ENCODE measurements at places on chromosomes 11 and 22.

DNA sequence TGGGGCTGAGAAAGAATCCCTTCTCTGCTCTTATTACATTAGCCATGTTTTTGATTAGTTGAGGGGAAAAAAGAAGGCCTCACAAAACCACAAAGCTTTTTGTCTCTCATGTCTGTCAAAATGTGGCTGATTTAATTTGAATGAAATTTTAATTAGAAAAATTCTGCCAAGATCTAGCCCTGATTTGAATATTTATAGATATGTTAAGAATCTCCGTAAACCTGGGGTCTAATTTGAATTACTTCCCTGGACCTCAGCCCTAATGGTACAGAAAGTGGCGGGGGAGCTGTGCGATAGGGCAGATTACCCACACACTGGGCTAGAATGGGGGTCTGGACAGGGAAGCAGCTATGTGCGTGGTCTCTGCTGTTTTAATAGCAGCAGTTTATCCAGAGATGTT is 141.3 kb upstream of the TTC12 start:
- DNase-seq = no peak

- no peak for DNase-seq
These were observed 6.9 kb upstream of the TUBA8 start for GRCh38 chr22:18103527-18104269.

GRCh38 chr11:16402654-16403447 is 46.5 kb upstream of the SOX6 start:
- DNase-seq = no peak

DNA sequence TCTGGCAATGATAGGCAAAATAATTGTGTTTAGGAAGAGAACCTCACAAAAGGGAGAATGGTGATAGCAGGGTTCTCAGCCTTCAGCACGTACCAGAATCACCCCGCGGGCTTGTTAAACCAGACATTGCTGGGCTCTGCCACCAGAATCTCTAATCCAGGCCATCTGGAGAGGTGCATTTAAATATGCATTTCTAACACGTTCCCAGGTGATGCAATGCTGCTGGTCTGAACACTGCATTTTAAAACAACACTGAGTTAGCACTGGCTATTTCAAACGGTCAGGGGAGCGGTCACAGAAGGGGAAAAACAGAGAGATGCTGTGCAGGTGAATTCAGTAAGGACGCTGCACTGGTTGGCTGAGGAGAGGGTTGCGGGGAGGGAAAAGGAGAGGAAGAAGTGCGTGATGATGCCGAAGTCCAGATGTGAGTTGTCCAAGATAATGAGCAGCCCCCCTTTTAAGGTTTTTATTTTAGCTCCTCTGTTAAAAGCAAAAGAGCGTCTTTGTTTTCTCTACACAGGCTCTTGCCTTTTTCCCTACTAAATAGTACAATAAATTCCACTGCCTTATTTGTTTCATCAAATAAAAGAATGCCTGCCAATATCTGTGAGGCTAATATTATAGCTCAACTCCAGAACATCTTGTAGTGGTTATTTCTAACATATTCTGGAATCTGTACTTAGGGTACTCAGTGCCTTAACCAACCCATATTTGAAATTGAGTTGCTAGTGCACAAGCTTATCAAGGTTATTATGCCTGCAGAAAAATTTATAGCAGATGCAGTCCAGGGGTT is 109.6 kb upstream of the POU2AF2 start:
- no peak for DNase-seq

DNA sequence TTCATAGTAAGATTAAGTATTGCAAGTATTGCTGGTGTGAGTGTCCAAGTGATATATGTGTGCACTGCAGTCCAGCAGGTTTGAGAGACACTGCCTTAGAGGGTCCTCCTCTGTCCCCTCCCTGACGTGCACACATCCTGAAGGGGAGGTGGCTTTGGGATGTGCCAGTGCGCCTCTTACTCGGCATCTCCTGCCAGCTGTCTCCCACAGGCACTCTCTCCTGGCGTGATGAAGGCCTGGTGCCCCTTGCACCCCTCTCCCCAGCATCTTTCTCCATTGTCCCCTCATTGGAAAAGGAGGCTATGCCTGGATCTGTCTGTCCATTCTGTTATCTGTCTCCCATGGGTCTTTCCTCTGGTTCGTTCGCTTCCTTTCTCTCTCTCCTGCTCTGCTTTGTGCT is 24.2 kb downstream of the GTPBP1 start:
- DNase-seq = no peak
